Neural progenitor cell (in vitro differentiated cells): ENCODE measurements at places on chromosomes 2 and 18. TPM values are rescaled to one million over a fixed set of nuclear protein-coding genes. Genes with fewer than 3 reads are reported as not detected.

Gene XIRP2
- not detected in 2 replicates for total RNA-seq

Gene PID1
- total RNA-seq = 0.90 and 1.4 TPM in 2 replicates

Gene MCFD2
- total RNA-seq = 90.1 and 111 TPM in 2 replicates

Gene DYTN
- total RNA-seq = not detected in 2 replicates

Gene REG1A
- total RNA-seq = 0.28 and 2.3 TPM in 2 replicates

Gene PROKR1
- total RNA-seq = 1.8 and 2.1 TPM in 2 replicates

Gene CYS1
- 0.56 TPM in 1 of 2 replicates, not detected in the other for total RNA-seq

Gene RPRM
- total RNA-seq = 0.51 and 1.3 TPM in 2 replicates

DNA sequence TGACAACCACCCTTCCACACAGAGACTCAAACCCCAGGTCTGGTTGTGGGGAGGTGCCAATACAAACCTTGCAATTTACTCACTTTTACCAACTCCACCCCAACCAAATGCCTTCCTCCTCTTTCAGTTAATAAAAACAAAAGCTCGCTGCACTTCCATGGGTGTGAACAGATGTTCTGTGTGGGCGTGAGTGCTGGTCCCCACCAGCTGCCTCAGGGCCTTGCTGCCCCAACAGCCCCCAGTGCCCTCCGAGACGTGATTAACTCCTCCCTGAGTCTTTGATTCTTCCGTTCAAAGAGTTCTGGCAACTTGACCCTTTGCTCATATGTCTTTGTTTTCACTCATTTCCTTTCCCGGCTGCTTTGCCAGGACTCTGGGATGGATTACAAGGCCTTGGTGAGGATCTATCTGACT lies 258.9 kb upstream of the CXCR4 start:
- DNase-seq = no peak

GRCh38 chr2:199833525-199833924 lies 17.5 kb downstream of the FTCDNL1 start:
- DNase-seq = no peak

GRCh38 chr2:10400568-10400977 lies 47.6 kb downstream of the ODC1 start:
- no peak for DNase-seq

DNA sequence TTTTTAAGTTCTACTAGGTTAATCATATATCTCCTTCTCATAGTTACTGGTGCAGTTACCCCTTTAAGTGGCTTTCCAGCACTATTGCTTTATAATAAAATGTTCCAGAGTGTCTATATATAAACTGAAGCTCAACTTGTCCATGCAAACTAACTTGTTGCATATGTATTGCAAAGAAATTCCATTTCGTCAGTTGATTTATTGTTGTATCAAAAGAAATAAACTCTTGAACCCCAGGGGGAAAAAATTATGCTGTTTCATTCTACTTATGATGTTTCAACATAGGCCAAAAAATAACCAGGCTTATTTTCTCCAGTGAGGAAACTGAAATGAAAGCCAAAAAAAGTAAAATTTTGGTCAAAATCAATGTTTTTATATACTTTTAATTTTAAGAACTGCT lies 491.9 kb downstream of the NR4A2 start:
- DNase-seq = no peak

DNA sequence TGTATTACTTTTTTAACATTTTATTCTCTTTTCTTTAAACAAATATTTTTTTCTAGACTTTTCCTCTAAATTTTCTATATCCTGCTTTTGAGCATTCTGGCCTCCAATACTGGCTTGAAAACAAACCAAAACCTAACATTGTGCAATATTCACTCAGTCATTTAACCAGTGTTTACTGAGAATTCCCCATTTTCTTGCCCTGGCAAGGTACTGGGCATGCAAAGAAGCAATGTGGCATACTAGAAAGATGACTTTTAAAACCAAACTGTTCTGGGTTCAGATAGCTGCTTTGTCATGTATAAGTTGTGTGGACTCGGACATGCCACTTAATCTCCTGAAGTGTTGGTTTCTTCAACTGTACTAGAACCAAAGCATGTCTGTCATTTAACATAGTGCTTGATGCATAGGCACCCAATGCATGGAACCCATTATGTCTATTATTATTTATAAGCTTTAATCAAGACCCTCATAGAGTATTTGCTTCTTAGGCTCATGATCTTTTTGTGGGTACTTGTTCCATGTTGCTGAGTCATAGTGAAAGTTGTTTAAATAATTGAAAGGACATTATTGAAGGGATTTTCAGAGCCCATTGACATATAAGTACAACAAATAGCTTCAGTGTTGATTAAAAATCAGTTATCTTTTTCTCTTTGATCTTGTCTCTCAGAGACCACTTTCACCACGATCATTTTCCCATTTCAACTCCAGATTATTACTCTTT lies 185.4 kb upstream of the OSR1 start:
- no peak for DNase-seq

DNA sequence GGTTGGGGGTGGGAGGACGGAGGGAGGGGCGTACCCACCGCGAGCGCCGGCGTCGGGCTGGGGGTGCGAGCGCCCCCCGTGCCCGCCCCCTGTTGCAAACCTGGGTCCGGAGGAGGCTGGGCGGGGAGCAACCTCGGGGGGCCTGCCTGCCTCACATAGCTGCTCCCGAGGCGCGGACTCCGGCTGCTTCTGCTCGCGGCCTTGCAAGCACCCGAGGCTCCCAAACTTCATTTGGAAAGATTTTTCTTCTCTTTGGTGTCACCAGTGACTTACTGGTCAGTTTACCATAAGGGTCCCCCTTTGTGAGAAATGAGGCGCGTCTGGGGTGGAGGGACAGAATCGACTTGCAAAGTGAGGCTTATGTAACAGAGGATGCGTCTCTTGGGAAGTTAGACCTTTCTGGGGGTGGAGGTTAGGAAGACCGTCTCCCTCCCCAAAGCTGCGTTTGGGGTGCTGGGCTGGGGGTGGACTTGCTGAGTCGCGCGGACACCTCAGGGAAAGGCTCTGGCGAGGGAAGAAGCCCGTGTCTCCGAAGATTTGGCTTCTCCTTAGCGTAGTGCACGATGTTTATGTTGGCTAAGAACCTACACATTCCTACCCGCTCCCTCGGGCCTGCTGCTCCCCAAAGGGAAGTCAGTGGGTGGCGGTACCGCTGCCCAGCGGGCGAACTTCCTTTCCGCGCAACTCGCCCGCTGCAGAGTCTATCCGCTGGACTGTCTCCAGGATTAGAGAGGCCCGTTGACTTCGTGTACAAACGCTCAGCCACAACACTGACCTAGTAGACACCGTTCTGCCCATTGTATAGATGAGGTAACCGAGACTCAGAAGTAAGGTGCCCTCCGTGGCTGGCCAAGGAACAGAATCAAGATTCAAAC lies 559 bp downstream of the TMEM37 start:
- peak; percentile 49 for DNase-seq

DNA sequence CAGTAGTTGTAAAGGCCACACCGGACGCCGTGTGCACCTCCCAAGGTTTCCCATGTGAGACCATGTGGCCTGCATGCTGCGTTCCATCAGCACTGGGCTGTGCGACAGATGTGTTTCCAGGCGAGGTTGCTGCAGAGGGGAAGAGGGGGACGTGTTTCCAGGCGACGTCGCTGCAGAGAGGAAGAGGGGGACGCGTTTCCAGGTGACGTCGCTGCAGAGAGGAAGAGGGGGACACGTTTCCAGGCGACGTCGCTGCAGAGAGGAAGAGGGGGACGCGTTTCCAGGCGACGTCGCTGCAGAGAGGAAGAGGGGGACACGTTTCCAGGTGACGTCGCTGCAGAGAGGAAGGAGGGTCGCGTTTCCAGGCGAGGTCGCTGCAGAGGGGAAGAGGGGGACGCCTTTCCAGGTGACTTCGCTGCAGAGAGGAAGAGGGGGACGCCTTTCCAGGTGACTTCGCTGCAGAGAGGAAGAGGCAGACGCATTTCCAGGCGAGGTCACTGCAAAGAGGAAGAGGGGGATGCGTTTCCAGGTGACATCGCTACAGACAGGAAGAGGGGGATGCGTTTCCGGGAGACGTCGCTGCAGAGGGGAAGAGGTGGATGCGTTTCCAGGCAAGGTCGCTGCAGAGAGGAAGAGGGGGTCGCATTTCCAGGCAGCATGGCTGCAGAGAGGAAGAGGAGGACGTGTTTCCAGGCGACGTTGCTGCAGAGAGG lies 24.5 kb downstream of the NFATC1 start:
- DNase-seq = no peak

DNA sequence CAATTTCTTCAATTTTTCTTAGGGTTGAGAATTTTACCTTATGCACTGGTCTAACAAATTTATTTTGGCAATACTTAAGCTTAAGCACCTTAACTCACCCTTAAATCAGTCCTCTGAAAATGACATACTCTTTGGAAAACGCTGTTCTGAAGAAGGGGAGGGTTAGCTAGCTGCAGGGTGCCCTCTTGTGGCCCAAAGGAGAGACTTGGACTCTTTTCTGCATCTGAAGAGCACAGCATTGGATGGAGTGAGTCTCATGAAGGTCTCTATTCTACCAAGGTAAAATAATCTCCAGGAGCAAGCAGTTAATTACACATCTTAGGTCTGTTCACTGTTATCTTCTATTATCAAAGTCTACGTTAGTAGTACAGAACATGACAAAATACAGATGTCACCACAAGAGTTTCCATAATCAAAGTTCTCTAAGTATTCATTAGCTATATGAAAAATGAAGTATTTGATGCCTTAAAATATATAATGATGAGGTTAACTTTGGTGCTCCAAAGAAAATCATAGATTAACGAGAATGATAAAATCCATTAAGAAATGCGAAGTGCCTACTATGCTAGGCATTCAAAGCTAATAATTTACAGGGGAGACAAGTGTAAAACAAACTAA lies 24.4 kb downstream of the PUM2 start:
- peak; percentile 57 for DNase-seq

DNA sequence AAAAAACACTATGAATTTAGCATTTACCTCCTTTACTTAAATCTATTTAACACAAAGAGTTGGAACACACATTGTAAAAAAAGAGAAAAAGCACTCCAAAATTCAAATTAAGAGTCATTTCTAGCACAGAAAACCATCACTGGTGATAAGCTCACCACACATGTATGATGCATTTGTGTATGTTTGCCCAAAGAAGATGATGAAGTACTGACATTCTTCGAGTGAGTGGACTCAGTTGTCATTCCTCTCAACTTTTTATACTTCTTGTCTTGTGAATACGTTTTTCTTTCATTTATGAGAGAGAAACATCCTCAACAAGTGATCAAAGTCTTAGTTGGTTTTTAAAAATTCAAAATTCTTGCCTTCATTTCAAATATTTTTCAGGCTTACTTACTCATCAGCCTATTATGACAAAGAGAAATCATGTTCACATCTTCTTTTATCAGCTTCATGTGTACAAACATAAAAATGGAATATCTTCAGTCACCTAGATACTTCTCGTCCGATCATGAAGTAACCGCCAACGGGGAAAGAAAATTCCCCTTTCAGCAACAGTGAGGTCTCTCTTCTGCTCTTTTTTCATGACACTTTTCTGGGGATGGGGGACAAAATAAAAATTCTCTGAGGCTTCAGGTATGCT lies 1.5 kb downstream of the DSEL start:
- DNase-seq = no peak

GRCh38 chr18:63443829-63444228 lies 21.6 kb upstream of the VPS4B start:
- no peak for DNase-seq

- peak; percentile 37 for DNase-seq
Measured at GRCh38 chr2:112048887-112049286, 6.2 kb upstream of the TMEM87B start.

GRCh38 chr2:24049485-24050021 lies at the start of gene FKBP1B:
Gene FKBP1B, plus strand, starts transcription at chr2:24049741. Its CDS starts 109 bp downstream, at chr2:24049850.
- DNase-seq = peak; percentile 92
